ENCODE measurements at places on chromosomes 7 and 10.

DNA sequence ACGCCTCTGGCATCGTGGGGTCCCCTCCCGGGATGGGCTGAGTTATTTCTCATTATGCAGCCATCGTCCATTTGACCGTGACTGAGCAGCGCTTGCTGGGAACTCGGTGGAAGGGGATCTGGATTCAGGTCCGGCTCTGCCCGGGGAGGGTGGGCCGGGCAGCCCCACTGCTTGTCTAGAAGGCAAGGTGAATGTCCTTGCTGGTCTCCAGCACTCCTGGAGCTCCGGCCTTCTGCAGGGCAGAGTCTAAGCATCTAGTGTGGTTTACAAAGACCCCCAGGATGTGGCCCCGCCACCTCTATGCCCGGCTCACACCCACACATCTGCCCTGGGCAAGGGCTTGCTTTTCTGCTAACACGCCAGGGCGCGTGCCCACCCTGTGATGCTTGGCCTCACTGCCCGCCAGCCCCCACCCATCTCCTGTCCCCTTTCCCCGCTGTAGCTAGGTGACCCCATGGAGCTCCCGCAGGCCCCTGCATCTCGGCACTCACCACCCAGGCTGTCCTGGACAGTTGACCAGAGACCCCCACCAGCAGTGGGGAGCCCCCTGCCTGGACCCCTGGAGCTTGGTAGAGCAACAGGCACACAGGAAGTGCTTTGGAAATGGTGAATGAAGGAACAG lies 151.0 kb upstream of the CHST15 start:
- DNase-seq: no peak

GRCh38 chr10:29735628-29736365 lies 101.0 kb upstream of the SVIL start:
- peak; percentile 78 for DNase-seq

GRCh38 chr7:22896917-22897316 lies 74.3 kb upstream of the TOMM7 start:
- no peak for DNase-seq

GRCh38 chr7:132115028-132115427 lies 461.2 kb downstream of the PLXNA4 start:
- DNase-seq: no peak

DNA sequence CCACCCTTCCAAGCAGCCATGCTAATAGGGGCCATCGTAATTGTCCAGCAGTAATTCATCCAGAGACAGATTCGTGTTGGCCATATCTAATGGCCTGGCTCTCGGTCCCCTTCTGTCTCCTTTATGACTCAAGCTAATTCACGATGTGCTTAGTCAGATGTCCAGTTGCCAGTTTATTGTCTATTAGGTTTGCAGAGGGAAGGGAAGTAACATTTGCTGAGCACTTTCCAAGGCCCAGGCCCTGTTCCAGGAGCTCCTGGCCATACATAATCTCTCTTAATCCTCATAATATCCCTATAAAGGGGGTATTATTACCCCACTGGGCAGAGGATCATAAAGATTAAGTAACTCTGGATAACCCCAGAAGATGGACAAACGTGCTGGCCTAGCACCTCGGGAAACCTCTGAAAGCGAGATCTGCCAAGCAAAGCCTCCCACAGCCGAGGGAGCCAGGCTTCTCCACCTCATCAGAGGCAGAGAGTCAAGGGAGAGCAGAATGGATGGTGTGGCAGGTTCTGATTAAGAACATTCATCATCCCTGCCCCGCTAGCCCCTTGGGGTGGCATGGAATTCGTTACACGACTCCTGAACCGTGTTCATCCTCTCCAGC lies 153.7 kb downstream of the PLXNA4 start:
- no peak for DNase-seq

DNA sequence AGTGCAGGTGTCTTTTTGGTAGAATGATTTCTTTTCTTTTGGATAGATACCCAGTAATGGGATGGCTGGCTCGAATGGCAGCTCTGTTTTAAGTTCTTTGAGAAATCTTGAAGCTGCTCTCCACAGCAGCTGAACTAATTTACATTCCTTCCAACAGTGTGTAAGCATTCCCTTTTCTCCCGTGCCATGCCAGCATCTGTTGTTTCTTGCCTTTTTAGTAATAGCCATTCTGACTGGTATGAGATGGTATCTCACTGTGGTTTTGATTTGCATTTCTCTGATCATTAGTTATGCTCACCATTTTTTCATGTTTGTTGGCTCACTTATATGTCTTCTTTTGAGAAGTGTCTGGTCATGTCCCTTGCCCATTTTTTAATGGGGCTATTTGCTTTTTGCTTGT lies 486.3 kb downstream of the GALNT17 start:
- DNase-seq: no peak

GRCh38 chr7:159137906-159138305 lies 6.8 kb downstream of the VIPR2 start:
- DNase-seq: no peak

DNA sequence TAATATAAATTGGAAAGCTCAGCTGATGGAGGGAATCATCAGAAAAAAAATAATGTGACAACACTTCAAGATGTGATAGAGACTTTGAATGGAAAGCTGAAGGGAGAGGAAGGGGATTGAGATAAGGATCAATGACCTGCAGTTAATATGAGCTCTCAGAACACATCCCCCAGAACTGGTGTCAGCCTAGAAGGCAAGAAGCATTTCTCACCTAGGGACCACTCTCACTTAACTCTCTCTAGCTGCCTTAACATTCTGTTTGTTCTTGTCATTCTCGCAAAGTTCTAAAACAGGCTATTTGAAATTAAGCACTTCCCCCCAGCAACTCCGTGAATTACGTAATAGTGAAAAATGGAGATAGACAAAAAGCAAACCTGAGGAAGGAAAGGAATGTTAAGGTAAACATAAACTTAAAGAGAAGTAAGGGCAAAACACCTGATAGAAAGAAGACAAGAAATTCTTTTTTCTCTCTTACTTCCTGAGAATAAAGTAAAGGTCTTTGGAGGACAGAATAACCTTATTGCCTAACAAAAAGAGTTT lies 1.2 kb upstream of the MPP7 start:
- peak; percentile 8 for DNase-seq
